ENCODE measurements at places on chromosomes 4 and X.

DNA sequence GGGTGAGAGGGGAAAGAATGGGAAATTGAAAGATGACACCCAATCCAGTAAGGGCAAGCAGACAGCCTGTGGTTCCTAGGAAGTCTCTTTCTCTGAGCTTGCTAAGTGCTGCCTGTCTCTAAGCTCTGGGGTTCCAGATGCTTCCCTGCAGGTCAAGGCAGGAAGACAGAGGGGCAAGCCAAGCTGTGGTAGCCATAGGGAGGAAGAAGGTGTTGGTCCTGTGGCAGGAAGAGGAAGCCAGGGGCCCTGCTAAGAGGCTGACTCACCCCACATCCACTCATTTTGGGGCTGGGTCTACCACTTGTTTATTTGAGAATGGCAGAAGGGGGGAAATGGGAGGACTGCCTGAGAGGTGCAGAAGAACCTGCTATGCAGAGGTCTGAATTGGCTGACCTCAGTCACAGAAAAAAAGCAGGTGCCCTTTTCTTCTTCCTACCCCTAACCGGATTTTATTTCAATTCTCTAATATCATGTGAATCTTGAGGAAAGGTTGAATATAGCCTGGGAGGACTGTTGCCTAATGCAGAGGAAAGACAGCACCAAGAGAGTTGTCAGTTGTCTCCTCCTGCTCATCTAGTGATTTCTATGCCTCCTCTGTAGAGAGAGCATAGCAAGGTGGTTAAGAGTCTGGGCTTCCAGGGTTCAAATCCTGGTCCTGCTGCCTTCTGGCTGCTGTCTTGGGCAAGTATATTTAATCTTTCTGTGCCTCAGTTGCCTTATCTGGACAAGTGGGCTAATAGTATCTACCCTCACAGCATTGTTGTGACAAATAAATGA, 27.4 kb downstream of the HOPX start:
- DNase-seq = peak; percentile 62

DNA sequence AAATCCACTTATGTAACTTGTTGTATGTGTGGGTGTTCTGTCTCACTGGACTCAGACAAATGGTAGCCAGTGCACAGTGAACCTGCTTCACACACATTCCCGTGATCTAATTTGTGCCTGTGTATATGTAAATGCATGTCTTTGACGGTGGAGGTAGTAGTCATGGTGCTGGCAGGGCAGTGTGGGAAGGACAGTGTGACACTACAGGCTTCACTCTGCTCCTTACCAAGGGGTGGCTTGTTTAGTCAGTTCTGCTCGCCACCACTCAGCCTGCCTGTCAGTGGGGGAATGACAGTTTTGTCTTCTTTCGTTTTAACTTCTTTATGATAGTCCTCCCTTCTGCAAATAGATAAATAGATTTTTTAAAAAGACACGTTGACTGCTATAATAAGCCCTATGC, 17.7 kb upstream of the PAQR3 start:
- no peak for DNase-seq

GRCh38 chr4:113445286-113445685, 316.3 kb downstream of the CAMK2D start:
- DNase-seq = no peak

GRCh38 chr4:15400981-15401671, 26.7 kb upstream of the C1QTNF7 start:
- DNase-seq = peak; percentile 59

- DNase-seq = no peak
These were observed 192.1 kb downstream of the IDS start for GRCh38 chrX:149312988-149313387.

DNA sequence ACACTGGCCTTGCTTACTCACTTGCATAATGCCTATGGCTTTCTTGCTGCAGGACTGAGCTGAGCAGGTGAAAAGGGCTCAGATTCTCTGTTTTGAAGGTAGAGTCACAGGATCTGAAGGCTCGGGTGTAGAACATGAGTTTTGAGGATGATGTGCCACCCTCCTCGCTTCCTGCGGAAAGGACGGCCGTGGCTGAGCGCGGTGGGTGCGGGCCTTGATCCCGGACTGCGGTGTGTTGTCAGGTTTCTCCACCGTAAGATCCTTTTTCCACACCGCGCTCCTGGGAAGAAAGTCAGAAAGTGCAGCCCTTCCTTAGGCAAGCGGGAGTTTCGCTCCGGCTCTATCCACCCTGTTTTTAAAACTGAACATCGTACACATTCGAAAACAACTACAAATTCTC, 36.2 kb downstream of the ZFP42 start:
- no peak for DNase-seq

All from activated naive CD4-positive, alpha-beta T cell treated with anti-CD3 and anti-CD28 coated beads, Interleukin-2, amount 10 ng/mL, durations not matched to agents 7 days and 5 days (primary cell).